Glutamatergic neuron (in vitro differentiated cells): ENCODE measurements at places on chromosomes 5 and 9. TPM values are rescaled to one million over a fixed set of nuclear protein-coding genes. Genes with fewer than 3 reads are reported as not detected.

The IFNK gene
- not detected for total RNA-seq

The IL6ST gene
- total RNA-seq, result 37.7 TPM

The CBY3 gene
- total RNA-seq, result not detected

The GMCL2 gene
- not detected for total RNA-seq

The OLFML2A gene
- not detected for total RNA-seq

The OR2V1 gene
- total RNA-seq, result not detected

The IFNA16 gene
- total RNA-seq, result not detected

The LRRC26 gene
- 0.98 TPM for total RNA-seq

The RELL2 gene
- total RNA-seq, result 12.6 TPM

The NAIP gene
- 32.5 TPM for total RNA-seq

The SURF6 gene
- total RNA-seq, result 15.0 TPM

The NACC2 gene
- 3.9 TPM for total RNA-seq

The IL5 gene
- total RNA-seq, result not detected

The LVRN gene
- total RNA-seq, result 0.59 TPM

The SMIM27 gene
- total RNA-seq, result 7.8 TPM

The CCDC192 gene
- total RNA-seq, result not detected

The CER1 gene
- 3.0 TPM for total RNA-seq

The CCL27 gene
- 1.7 TPM for total RNA-seq

The CARD9 gene
- 4.1 TPM for total RNA-seq

The GABRA1 gene
- total RNA-seq, result not detected

The RBM22 gene
- total RNA-seq, result 39.3 TPM

The SHC3 gene
- total RNA-seq, result 0.83 TPM

The EDIL3 gene
- 220 TPM for total RNA-seq

The BTNL3 gene
- total RNA-seq, result not detected

The MCC gene
- 46.1 TPM for total RNA-seq

The RNF208 gene
- 24.8 TPM for total RNA-seq

The SLC22A4 gene
- 0.37 TPM for total RNA-seq

The SH2D3C gene
- total RNA-seq, result 71.7 TPM

The MEGF10 gene
- total RNA-seq, result 0.69 TPM

The ACER2 gene
- total RNA-seq, result 30.5 TPM

The MYMK gene
- total RNA-seq, result not detected

The PTGER4 gene
- total RNA-seq, result not detected

The MOB3B gene
- 1.8 TPM for total RNA-seq

The PTGDS gene
- total RNA-seq, result not detected

The ZDHHC12 gene
- total RNA-seq, result 18.2 TPM

The SLC27A6 gene
- total RNA-seq, result not detected

The OR1Q1 gene
- total RNA-seq, result not detected

The OTULIN gene
- total RNA-seq, result 17.7 TPM

The SLC6A18 gene
- not detected for total RNA-seq

The PCDHGA4 gene
- total RNA-seq, result 8.2 TPM

The OSTF1 gene
- total RNA-seq, result 38.4 TPM

The COL15A1 gene
- not detected for total RNA-seq

The CDC20B gene
- 0.34 TPM for total RNA-seq

The PRDM9 gene
- not detected for total RNA-seq

The RRAGA gene
- total RNA-seq, result 71.8 TPM
